ENCODE measurements at places on chromosomes 11 and 22. TPM values are rescaled to one million over a fixed set of nuclear protein-coding genes. Genes with fewer than 3 reads are reported as not detected.

KDM4E gene
- total RNA-seq: not detected

A4GALT gene
- total RNA-seq: 33.6 TPM

SYT12 gene
- 1.6 TPM for total RNA-seq

APLNR gene
- 0.66 TPM for total RNA-seq

ACCS gene
- 8.5 TPM for total RNA-seq

BRSK2 gene
- 0.26 TPM for total RNA-seq

POGLUT3 gene
- 43.3 TPM for total RNA-seq

RBMXL2 gene
- total RNA-seq: not detected

PTPN5 gene
- not detected for total RNA-seq

KLHL35 gene
- 4.5 TPM for total RNA-seq

KRTAP5-1 gene
- not detected for total RNA-seq

OR8D1 gene
- total RNA-seq: not detected

CFAP300 gene
- 7.8 TPM for total RNA-seq

MRGPRX4 gene
- not detected for total RNA-seq

MS4A4A gene
- total RNA-seq: not detected

SYCE3 gene
- not detected for total RNA-seq

GLYATL1 gene
- 0.37 TPM for total RNA-seq

TMEM86A gene
- 0.12 TPM for total RNA-seq

RAB39A gene
- total RNA-seq: not detected

ROBO3 gene
- 2.7 TPM for total RNA-seq

OR51E2 gene
- not detected for total RNA-seq

FXYD2 gene
- total RNA-seq: not detected

ARRB1 gene
- total RNA-seq: 15.5 TPM

C22orf15 gene
- 2.1 TPM for total RNA-seq

ZMAT5 gene
- total RNA-seq: 19.2 TPM

TEX54 gene
- not detected for total RNA-seq

BLID gene
- 16.6 TPM for total RNA-seq

ZNF214 gene
- total RNA-seq: 4.7 TPM

HEPN1 gene
- not detected for total RNA-seq

DTX4 gene
- 4.8 TPM for total RNA-seq

SGSM1 gene
- 2.6 TPM for total RNA-seq

CARD18 gene
- not detected for total RNA-seq

SOX10 gene
- total RNA-seq: not detected

CASP5 gene
- not detected for total RNA-seq

SCARF2 gene
- 22.6 TPM for total RNA-seq

OR51B2 gene
- not detected for total RNA-seq

MYRF gene
- 0.44 TPM for total RNA-seq

OR10A4 gene
- total RNA-seq: not detected

MS4A2 gene
- not detected for total RNA-seq

TMEM126B gene
- 58.7 TPM for total RNA-seq

RAG2 gene
- total RNA-seq: not detected

PDE2A gene
- 2.9 TPM for total RNA-seq

TMEM179B gene
- 24.4 TPM for total RNA-seq

SLC29A2 gene
- 0.12 TPM for total RNA-seq

SF1 gene
- 88.3 TPM for total RNA-seq

LRRC74B gene
- not detected for total RNA-seq

DEUP1 gene
- total RNA-seq: not detected

PLAAT5 gene
- not detected for total RNA-seq

SUSD2 gene
- 17.5 TPM for total RNA-seq

All from aortic smooth muscle cell (primary cell).